ENCODE measurements at places on chromosomes 7 and 10.

DNA sequence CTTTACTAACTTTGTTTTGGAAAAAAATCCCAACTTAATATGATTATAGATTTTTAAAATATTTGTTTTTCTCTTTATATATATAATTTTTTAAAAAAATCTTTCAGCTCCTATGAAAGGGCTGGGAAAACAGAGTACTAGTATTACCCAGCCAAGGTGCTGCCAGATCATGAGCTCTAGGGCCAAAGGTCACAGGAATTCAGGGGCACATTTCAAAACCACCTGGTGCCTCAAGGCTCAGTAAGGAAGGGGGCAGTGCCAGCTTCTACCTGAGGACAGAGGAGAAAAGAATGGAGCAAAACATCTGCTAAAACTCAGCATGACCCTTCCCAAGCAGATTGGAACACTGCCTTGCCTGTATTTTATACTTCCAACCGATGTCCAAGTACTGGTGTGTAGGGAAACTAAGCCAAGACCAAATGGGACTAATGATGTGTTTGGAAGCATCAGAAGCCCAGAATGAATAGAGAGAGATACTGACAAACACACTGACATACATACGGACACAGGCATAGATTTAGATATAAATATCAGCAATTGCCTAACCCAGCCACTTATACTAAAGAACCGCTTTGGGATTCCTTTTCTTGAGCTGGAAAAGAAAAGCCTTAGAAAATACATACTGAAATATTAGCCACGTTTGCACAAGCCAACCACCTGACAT is 667.3 kb downstream of the PARD3 start:
- no peak for DNase-seq

DNA sequence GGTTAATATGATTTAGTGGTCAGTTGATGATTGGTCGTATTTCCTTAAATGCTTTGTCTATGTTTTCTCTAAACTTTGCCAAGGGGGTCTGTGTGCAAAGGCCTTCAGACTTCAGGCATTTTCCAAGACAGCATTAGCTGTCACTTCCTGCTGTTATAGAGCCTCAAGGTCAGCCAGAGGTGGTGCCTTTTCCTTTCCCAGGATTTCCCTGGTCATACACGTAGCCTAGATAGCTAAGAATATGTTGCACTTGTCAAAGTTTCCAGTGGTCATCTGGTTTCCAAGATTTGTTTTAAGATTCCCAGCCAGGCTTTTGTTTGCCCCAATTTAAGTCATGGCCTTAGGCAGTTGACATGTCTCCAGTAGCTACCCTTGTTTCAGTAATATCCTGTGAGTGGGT is 133.2 kb upstream of the IGFBP3 start:
- no peak for DNase-seq

GRCh38 chr10:69503001-69503895 is 52.0 kb downstream of the TSPAN15 start:
- no peak for DNase-seq

DNA sequence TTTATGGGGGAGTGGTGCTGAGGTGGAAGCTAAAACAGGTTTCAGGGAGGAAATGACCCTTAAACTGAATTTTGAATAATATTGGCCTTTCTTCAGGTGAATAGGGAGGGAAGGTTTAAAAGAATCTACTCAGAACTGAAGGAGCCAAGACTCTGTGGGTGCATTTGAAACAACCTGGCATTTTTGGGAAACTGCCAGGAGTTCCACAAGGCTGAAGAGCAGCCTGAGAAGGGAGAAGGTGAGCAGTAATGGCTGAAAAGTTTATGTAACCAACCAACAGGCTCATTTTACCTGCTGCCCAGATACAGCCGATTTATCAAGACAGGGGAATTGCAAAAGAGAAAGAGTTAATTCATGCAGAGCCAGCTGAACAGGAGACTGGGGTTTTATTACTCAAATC is 4.0 kb upstream of the PANK1 start:
- DNase-seq = no peak

DNA sequence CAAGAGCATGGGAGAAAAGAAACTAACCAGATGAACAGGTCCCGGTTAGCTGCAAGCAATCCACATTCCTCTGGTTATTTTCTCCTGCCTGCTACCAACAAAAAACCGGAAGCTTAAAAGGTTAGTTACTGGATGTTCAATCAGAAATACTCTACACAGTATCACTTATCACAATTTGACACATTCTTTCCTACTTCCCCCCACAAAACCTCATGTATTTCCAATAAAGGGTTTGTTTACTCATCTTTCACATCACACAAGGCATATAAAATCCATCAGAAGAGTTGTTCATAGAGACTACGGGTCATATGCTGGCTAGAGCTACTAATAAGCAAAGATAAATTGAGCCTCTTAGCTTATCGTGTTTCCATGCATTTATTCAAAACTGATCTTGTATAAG is 4.8 kb downstream of the SLC25A28 start:
- no peak for DNase-seq

DNA sequence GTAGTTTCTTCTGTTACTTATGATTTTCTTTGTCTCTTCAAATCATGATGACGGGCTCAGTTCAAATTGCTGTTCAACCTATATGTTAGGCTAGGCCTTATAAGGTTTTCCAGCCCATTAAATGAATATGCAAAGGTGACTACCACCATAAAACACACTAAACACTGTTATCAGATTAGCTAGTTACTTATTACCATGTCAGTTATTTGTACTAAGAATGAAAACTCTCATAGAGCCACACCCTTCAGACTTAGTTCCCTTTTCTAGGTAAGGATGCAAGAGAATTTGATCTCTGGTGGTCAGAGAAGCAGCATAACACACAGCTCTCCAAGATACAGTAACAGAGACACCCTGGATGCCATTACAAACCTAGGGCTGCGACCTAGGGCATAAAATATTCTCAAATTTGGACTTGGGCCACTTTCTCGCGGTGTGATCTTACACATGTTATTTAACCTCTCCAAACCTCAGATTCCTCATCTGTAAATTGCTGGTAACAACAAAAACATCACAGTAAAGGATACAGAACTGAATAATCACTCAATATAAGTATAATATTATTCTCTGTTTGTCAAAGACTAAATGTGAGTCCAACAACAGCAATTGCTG is 35.6 kb downstream of the ANKMY2 start:
- DNase-seq = no peak

GRCh38 chr7:31763548-31763947 is 76.5 kb downstream of the PPP1R17 start:
- no peak for DNase-seq

DNA sequence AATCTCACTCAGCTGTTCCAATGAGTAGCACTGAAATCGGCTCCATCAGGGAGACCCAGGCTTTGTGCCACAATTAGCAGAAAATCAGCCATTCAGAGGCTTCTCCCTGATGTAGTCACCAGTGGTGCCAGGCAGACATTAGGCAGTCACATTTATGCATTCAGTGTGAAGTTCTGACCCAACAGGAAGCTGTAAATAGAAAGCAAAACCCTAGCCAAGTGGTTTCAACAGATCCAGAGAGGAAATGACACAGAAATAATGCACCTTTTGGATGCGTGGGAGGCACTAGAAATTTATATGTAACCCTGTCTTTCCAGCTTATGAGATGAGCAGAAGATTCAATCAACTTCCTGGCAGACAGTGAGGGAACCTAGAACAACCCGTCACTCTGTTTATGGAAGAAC is 186.4 kb downstream of the PDE1C start:
- no peak for DNase-seq

- no peak for DNase-seq
These were observed 81.1 kb downstream of the RGS10 start for GRCh38 chr10:119461380-119461779.

- no peak for DNase-seq
These were observed 26.3 kb downstream of the FAM107B start for GRCh38 chr10:14748441-14748840.

DNA sequence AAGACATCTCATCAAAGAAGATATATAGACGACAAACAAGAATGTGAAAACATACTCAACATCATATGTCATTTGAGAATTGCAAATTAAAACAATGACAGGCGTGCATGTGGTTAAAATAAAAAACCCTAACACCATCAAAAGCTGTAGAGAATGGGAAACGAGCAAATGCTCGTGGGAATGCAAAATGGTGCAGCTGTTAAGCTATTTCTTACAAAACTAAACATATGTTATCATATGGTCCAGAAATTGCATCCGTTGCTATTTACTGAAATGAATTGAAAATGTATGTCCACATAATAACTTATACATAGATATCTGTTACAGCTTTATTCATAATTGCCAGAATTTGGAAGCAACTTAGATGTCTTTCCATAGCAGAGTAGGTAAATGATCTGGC is 574.4 kb downstream of the TNS3 start:
- DNase-seq = no peak

DNA sequence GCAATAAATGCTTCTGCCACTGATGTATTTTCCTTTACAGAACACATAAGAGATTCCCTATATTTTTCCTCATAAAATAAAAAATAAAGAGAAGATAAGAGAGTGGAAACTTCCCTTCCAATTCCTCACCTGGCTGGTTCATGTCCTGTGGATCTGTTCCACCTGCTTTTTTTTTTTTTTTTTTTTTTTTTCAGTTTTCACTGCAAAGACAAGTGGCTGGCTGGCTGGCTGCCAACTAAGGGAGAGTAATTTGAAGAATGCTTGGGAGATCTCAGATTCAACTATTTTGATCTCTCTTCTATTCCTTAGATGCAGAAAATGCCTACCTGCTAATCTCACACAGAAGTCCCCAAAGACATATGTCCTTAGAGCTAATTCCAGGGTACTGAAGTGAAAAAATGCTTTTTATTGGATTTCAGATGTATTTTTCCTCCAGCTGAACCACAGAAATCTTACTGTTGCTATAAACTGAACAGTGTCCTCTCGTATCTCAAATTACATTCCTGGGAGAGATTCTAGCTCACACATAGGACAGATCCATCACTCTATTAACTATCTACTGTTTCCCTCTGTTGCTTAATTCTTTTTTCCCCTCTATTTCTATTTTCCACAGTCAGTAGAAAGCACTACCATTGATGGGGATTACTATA is 120.8 kb downstream of the NRCAM start:
- DNase-seq = no peak

- no peak for DNase-seq
These were observed 28.7 kb downstream of the VTI1A start for GRCh38 chr10:112475575-112476218.

DNA sequence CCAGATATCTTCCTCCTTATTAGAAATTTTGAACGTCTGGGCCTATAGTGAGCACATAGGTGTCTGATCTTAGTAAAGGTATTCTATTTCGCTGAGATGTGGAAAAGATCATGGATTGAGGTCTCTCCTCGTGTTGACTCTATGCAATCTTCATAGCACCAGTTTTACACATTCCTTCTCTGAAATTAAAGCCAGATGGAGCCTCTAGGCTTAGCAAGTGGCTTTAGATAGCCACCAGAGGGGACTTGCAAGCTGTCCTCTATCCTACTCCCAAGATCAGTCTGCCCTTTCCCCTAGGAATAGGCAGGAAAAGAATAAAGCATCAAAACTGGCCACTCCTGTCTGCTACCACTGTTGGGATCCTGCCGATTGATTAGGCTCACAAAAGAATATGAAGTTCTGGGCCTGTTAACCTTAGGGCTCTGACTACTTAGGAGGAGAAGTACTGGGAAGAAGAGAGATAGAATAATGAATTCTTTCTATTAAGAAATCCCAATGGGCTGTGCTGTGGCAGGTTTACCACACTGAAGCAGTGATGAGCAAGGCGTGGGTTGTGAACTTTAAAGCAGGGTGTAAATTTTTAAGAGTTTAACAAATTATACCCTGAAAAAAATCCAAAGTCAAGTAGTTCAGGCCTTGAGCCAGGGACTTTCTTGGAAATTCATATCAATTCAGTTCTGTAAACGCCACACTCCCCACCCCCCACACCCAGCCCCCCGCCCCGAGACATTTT is 2.2 kb upstream of the STRIP2 start:
- no peak for DNase-seq

DNA sequence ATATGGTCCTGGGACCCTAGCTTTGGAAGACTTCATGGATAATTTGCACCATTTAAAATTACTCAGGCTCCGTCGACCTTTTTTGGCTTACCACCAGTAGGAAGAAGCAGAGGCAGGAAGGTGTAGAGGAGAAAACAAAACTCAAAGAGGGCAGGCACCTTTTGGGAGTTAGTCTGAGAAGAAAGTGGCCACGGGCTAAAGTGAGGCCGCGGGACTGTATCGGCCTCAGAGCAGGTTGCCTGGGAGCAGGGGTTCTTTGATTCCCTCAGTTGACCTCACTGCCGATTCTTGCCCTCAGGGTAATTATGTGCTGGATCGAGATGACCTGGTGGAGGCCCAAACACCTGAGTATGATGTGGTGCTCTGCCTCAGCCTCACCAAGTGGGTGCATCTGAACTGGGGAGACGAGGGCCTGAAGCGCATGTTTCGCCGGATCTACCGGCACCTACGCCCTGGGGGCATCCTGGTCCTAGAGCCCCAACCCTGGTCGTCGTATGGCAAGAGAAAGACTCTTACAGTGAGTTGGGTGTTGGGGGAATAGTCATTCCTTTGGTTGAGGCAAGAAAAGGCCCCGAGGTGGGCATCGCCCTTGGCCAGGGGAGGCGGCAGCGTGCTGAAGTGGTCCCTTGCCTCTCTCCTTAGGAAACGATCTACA is 3.1 kb downstream of the MEPCE start:
- no peak for DNase-seq

DNA sequence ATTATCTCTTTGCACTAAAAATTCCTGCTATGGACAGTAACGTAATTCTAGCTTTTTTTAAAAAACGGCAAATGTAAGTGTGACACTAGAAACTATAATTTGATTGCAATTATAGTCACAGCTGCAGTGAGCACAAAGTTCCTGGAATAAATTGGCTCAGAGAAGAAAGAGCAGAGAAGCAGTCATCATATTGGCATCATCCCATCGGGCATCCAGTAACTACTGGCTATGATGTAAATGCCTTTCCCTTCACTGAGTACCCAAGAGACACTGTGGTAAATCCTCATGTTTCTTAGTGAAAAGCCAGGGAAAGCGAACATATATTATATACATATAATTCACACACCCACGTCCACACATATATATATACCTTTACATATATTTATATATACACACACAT is 43.6 kb downstream of the PIP4K2A start:
- no peak for DNase-seq

DNA sequence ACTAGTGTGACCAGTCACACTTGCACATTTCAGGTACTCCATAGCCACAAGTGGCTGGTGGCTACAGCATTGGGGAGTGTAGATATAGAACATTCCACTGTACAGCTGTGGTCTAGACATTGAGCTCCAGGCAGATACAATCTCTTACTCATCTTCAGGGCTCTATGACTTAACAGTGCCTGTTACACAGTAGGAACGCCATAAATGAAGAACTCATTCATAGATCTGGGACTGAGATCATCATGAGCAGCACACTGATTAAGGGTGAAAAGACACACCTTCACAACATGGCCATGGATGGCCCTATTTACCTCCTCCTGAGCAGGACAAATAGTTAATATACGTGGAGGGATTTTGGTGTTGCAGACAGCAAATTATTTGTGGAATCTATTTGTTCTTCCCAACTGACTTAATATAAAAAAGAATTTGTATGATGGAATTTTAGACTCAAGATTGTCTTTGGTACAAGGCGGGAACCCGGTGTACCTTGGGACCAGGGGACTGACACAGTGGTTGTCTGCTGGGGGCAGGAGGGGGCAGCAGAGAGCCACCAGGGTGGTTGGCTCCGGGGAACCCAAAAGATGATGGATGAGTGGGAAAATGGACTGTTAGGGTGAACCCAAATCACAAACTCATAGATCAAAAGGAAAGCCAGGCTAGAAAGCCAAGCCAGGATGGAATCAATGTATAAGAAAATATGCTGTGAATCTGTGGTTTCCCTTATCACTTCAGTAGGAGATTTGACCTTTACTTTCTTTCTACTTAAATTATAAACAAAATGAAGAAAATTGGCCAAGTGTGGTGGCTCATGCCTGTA is 24.3 kb upstream of the CPA2 start:
- peak; percentile 34 for DNase-seq
